ENCODE measurements at places on chromosomes 4 and X. TPM values are rescaled to one million over a fixed set of nuclear protein-coding genes. Genes with fewer than 3 reads are reported as not detected.
A peak's percentile ranks its signal among the peaks of the same experiment; 100 is the strongest.

Gene RNF128
- polyA plus RNA-seq: 0.36 TPM

Gene P2RY4
- 0.17 TPM for polyA plus RNA-seq

Gene SLITRK2
- polyA plus RNA-seq: not detected

GRCh38 chrX:138859421-138859820 is 147.9 kb upstream of the FGF13 start:
- DNase-seq: no peak

- no peak for DNase-seq
Measured at GRCh38 chr4:180923486-180923885, 1319.7 kb upstream of the TENM3 start.

DNA sequence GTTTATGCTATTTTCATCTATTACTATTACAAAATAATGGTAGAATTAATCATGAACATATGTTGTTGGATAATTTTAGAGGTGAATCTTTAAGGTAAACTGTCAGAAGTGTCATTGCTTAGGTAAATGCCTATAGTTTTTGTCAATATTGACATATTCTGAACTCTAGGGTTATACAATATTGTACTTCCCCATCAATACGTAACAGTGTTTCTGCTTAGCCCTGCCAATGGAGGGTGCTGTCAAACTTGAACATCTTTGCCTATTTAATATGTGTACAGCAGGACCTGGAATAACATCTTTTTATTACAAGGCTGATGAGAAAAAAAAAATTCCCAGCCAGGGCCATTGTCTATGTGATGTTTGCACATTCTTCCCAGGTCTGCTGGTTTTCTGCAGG is 40.8 kb downstream of the ARHGAP24 start:
- DNase-seq: no peak

DNA sequence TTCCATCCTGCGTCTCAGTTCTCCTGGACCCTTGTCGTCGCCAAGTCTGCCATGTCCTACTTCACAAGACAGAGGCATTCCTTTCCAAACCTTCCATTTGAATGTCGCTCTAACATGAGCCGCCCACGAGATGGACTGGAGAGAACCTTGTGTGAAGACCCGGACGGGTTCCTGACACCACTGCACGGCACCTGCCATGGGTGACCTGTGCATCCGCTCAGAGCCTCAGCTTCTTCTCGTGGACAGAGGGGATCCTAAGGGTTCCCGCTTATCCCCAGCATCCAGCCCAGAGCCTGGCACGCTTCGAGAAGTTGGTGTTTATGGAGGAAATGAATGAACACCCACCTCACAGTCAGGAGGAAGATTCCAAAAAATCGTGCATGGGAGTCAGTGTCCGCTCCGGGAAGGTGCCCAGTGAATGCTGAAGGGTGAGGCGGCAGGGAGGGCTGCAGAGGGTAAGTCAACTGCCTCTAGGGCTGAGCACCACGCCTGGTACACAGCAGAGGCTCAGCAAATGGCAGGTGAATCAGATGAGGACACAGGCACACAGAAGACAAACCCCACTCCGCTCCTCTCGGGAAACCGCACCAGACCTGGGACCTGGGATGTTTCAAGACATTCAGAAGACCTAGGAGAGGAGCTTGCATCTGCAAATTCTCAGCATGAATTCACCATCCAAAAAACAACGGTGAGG is 52.6 kb downstream of the WFS1 start:
- DNase-seq: no peak

DNA sequence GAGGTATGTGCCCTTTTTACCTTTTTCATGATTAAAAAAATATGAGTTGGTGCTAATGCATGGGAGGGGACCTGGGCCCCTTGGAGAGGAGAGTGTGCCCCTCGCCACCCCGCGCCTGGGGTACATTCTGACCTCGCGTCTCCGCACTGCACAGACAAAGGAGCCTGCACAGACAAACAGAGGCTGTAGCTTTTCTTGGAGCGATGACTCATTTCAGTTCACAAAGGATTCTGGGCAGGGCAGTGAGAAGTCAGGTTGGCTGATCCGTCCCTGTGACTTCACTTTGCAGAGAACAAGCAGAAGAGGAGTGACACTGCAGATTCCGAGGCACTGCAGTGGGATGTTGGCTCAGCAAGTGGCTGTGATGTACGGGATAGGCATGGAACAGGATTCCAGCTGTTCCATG is 82.9 kb downstream of the STOX2 start:
- DNase-seq: peak; percentile 86

- DNase-seq: no peak
Measured at GRCh38 chrX:105972690-105973386, 65.7 kb downstream of the SERPINA7 start.
